AG20443 (cell line): ENCODE measurements at places on chromosomes 11 and 22.
A peak's percentile ranks its signal among the peaks of the same experiment; 100 is the strongest.

DNA sequence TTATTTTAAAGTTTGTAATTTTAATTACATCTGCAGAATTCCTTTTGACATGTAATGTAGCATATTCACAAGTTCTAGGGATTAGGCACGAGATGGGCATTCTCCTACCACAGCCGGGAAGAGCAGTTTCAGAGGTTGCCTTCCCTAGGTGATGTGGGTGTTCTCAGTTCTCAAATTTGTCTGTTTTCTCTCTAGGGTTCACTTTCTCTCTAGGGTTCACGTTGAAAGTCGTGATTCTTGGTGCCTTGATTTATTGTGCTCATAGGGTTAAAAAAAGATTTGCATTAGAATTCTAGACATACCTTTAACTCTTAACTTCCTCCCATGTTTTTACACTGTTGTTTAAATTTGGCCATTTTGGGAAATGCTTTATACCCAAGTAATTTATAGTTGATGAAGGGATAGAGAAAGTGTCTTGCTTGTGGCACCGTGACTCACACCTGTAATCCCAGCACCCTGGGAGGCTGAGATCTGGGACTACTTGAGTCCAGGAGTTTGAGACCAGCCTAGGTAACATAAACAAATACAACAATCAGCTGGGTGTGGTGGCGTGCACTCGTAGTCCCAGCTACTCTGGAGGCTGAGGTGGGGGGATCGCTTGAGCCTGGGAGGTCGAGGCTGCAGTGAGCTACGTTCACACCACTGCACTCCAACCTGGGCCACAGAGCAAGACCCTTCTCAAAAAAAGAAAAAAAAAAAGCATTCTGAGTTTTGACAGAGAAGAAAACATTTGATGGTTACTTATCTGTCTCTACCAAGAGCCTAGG, 3.6 kb downstream of the MED15 start:
- no peak for DNase-seq

GRCh38 chr11:21861314-21861713, 331.6 kb upstream of the ANO5 start:
- no peak for DNase-seq

GRCh38 chr11:111602865-111603610, 789 bp downstream of the SIK2 start:
- DNase-seq: peak; percentile 62

GRCh38 chr11:102147632-102148031, 37.4 kb downstream of the YAP1 start:
- DNase-seq: no peak

- peak; percentile 35 for DNase-seq
Observed at GRCh38 chr22:22666307-22667091, 22.1 kb downstream of the GGTLC2 start.
